ENCODE measurements at places on chromosomes 12 and 14.

GRCh38 chr12:93134893-93135285 lies 205.8 kb upstream of the EEA1 start:
- DNase-seq, result no peak

- no peak for DNase-seq
Observed at GRCh38 chr12:67270622-67271021, 1.5 kb downstream of the CAND1 start.

- DNase-seq, result no peak
Observed at GRCh38 chr14:93946541-93947090, 19.5 kb downstream of the FAM181A start.

DNA sequence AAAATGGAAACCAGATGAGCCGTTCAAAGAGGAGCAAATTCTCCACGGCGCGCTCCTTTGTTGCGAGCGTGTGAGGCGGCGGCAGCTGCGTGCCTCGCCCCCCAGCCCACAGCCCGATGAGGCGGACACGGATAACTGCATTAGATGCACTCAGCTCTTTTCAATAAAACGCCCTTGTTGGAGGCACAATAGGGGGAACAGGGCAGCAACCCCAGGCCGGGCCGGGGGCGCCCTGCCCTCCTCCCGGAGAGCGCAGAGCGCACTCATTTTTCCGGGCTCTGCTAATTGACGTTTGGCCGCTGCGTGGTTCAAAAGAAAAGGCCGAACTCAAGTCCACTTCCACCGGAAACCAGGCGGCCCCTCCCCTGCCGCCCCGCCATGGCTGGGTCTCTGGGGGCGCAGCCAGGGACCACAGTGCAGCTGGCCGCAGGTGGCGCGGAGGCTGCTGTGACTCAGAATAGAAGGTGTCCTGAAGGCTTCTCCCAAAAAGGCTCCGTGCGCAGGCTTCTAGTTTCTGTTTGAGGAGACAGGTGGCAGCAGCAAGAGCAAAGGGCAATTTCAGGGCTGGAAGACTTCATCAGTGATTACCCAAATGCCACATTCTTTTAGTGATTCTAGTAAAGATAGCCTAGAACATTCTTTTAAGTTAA lies 29.0 kb upstream of the SMOC1 start:
- DNase-seq, result no peak

DNA sequence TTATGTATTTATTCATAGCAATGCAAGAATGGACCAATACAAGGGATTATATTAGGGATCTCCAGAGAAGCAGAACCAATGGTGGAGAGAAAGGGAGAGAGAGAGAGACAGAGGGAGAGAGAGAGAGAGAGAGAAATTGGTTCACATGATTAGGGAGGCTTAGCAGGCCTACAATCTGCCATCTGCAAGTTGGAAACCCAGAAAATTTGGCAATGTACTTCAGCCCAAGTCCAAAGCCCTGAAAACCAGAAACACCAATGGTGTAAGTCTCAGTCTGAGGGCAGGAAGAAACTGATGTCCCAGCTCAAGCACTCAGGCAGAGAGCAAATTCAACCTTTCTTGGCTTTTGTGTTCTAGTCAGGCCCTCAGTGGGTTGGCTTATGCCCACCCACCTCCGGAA lies 48.7 kb upstream of the CMKLR1 start:
- DNase-seq, result no peak

- no peak for DNase-seq
Observed at GRCh38 chr14:87323191-87323590, 669.8 kb downstream of the GALC start.

DNA sequence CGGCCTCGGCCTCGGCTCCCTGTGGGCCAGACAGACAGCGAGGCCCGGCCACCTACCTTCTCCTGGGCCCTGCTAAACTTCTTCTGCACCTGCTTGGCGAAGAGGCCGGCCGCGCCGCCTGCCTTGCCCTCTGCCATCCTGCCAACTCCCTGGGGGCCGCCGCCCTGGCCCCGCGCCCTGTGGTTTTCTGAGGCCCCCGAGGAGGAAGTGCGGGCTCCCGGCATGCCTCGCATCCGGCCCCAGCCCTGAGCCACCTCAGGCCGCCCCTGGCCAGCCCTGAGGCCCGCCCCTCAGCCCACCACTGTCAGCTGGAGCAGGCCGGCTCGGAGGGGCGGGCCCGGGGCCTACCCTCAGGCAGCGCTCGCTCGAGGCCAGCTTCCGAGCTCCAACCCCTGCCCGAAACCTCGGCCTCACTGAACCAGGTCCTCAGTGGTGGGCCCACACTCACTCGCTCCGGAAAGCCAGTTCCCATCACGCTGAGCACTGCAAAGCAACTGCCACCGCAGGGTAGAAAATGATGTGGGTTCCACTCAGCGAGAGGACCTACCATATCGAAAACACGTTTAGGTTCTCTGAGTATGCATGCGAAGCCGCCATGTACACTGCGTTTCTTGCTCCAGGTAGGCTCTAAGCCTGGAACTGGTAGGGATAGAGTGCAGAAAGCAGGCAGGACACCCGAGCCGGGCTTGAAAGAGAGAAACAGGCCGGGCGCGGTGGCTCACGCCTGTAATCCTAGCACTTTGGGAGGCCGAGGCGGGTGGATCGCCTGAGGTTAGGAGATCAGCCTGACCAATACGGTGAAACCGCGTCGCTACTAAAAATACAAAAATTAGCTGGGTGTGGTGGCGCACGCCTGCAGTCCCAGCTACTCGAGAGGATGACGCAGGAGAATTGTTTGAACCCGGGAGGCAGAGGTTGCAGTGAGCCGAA lies at the start of gene BIN2:
BIN2 (minus strand) TSS at position 209 of the 930 bp plus-strand sequence; CDS start at position 137, 72 bp downstream.
- peak; percentile 69 for DNase-seq

GRCh38 chr14:74924061-74924460 lies 1.0 kb upstream of the RPS6KL1 start:
- no peak for DNase-seq

DNA sequence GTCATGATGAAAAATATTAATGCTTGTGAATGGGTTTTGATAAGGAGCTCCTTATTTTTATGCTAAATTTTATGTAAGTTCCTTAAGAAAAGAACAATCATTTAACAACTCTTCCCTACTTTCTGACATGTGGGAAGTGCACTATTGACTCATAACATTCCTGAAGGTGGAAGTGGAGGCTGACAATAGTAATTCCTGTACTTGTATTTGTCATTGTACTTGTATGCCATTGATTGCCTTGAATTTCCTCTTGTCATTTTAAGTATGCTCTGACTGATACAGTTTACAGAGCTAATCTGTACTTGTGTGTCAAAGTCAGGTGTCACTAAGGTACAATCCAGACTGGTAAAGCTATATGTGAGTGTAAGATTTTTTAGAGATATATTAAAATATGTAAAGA lies 440.0 kb downstream of the SLC16A7 start:
- no peak for DNase-seq

GRCh38 chr14:77008541-77008940 lies 20.0 kb downstream of the IRF2BPL start:
- no peak for DNase-seq

DNA sequence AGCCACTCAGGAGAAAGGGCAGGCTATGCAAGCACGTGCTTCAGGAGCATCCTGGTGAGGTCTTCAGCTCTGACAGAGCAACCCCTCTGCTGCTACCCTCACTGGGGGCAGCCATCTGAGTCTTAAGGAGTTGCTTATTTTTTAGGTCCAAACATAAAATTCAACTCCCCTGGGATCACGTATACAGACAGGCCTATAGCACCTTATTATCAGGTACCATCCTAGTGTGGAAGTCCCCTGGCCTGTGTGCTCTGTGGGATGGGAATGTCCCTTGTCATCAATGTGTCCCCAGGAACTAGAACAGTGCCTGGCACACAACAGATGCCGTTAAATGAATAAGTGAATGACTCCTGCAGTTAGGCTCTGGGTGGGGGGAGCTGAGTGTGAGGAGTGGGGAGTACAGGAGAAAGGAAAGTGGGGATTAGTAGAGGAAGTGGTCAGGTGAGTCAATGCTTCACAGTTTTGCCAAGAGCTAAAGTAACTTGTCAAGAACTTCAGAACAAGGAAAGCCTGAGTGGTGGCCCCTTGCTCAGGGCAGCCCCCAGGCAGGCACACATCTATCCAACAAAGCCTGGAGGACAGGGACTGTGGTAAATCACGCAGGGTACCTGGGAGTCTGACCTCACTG lies 33.5 kb downstream of the DAD1 start:
- DNase-seq, result peak; percentile 68

GRCh38 chr14:24789378-24789884 lies 155.4 kb upstream of the GZMB start:
- no peak for DNase-seq

DNA sequence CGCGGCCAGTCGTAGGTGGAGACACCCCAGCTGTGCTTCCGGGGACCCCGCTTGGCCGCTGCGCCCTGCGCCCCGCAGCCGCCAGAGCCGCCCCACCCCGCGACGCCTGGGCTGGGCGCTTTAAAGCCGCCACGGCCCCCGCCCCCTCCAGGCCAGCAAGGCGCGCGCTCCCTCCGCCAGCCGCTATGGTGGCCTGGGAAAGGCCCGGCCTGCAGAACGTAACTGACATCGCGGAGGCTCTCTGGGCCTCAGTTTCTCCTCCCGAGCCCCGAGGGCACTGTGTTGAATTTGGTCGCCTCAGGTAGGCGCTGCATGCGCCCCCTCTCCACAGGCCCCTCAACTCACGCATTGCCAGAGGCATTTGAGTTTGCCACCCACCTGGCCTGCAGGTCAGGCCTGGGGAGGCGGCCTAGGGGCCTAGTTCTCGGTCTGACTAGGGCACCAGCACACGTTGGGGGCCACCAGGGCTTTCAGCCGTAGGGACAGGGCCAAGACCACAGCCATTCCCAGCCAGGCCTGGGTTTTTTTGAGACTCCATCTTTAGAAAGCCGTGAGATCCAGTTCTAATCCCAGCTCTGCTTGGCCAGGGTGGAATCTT lies at the start of gene NGB:
NGB (minus strand) TSS at position 94 of the 598 bp plus-strand sequence. CDS start 269 bp downstream, outside the sequence.
- no peak for DNase-seq

GRCh38 chr14:99616832-99617800 lies 13.1 kb upstream of the CCDC85C start:
- no peak for DNase-seq

- DNase-seq, result no peak
Observed at GRCh38 chr14:82621881-82622450, 1088.3 kb upstream of the SEL1L start.

GRCh38 chr12:111099186-111099585 lies 178.8 kb upstream of the MYL2 start:
- DNase-seq, result no peak

GRCh38 chr12:62301080-62301798 lies 41.0 kb downstream of the USP15 start:
- no peak for DNase-seq

- DNase-seq, result no peak
Observed at GRCh38 chr14:36183402-36183801, 6.9 kb upstream of the PTCSC3 start.

DNA sequence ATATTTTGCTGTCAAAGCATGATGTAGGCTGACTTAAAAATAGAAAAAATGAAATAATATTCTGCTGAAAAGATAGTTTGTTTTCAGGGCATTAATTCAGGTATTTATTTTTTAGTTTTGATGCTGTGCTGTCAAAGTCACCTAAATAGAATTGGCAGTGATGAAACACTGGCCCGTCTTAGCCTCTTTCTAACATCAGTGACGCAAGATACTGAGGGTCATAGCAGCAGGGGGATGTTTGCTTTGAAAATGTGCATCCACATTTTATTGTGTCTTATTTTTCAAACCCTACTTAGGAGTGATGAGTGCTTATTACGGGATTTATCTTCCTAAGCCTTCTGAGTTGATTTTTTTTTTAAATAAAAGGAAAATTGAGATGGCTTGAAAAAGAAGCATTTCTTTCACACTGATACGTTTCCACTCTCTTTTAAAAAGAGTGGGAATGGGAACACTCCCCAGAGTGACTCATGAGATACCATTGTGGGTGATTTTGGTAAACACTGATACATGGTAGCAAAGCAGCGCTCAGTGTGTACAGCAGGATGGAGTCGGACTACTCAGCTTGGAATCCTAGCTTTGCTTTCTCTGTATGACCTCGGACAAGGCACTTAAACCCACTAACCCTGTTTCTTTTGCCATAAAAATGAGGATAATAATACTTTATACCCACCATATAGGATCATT lies 290.8 kb downstream of the ERC1 start:
- DNase-seq, result no peak

DNA sequence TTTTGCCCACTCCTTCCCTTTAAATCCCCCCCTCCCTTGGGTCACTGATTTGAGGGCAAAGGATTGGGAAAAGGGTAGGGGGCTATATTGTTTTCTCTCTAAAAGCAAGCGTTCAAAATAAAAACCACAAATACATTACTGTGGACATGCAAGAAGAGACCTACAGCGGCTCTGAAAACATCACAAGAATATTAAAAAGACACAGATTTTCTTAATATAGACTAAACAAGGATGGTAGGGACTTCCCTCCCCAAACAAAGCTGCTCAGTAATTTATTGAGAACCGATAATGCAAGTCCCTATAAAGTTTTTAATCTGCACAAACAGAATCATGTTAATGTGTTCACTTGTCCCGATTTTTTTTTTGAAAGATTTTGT lies 12.9 kb downstream of the TBX3 start:
- no peak for DNase-seq

- no peak for DNase-seq
Observed at GRCh38 chr12:53644133-53644532, 18.0 kb upstream of the ATF7 start.

GRCh38 chr12:49643135-49643534 lies 19.8 kb downstream of the PRPF40B start:
- no peak for DNase-seq

- no peak for DNase-seq
Observed at GRCh38 chr14:26067786-26068459, 529.9 kb downstream of the NOVA1 start.

- DNase-seq, result no peak
Observed at GRCh38 chr14:58151133-58152013, 640 bp downstream of the ARMH4 start.

DNA sequence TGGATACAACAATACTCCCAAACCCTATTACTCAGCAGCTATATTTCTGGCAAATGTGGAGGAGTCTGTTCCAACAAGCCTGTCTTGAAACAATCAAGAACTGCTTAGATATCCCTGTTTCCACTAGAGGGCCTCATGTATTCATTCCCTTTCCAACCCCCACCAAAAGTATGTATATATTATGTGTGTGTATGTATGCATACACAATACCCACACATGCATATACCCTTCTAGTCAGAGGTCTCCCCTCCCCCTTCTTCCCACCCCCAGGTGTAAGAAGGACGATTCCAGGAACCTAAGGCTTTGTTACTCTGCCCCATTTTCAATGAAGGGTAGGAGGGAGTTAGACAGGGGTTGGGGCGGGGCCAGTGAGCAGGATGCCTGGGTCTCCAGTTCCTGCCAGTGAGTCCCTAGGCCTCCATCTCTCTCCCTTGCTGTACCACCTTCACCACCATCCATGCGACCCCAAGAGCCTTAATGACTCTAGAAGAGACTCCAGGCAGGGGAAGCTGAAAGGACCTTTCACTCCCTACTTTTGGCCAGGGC lies at the start of gene DGKA:
DGKA (plus strand) TSS at position 392 of the 546 bp plus-strand sequence. CDS start 5,342 bp downstream, outside the sequence.
- peak; percentile 87 for DNase-seq
